ENCODE measurements at places on chromosomes 1 and 21.

- DNase-seq, result no peak
Observed at GRCh38 chr1:227945891-227946623, 1.7 kb downstream of the WNT9A start.

- no peak for DNase-seq
Observed at GRCh38 chr1:181662606-181663005, 179.3 kb downstream of the CACNA1E start.

DNA sequence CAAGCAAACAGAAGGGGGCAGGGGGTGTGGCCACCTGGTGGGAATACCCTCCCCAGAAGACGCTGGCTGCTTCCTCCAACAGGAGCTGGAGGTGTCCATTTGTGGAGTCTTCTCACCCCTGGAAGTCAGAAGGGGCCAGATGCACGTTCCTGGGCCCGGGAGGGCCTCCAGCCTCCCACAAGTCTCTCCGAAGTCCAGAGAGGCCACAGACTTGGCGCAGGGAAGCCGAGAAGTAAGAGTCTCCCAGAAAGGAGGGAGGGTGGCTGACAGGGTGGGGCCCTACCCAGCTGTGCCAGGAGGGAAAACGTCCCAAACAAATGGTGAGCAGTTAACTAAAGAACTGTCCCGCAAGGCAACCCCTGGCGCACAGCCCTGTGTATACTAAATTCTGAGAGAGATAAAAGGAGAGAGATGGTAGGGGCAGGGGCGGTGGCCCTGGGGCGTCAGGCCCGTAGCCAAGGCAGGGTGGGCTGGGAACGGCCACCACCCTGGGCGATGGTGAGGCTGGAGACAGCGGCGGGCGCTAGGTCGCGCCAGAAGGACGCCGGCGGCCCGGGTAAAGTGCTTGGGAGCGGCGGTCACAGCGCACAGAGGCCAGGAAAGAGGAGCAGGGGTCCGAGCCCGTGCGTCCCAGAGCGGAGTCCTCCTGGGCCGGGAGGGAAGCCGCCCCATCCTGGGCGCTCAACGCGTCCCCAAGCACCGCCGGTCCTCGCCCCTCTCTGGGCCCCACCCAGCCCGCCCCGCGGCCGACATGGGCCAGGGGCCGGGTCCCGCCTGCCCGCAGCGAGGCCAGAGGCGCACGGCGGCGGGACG is 1.2 kb downstream of the CHD5 start:
- DNase-seq, result no peak

GRCh38 chr1:226880372-226881287 is 10.2 kb downstream of the PSEN2 start:
- no peak for DNase-seq

GRCh38 chr1:27455139-27455811 is 34.7 kb downstream of the WASF2 start:
- DNase-seq, result no peak

DNA sequence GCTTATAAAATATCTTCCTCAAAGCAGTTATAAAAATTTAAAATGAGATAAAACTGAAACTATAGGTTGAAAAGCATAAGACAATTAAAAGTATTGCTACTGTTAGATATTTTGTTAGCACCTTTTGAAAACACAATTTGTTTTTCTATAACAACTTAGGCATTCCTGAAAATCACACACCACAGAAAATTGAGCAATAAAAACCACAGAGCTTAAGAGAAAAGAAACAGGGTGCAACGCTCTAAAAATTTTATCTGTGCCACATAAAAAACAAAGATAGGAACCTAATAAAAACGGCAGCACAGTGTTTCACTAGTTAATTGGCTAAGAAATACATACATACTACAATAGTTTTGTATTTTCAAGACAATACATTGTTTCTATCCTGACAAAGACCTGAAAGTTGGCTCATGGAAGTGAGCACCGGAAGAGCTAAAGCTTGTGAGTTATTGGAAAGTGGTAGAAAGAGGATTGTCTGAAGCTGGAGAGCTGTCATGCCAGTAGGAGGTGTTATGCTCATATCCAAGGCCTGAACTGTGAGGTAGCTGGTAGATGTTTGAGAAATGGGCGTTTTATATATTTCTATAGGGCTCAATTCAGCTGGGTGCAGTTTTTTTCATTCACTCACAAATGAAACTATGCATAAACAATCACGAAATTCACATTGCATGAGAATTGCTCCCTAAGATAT is 45.8 kb downstream of the RGS7 start:
- no peak for DNase-seq

DNA sequence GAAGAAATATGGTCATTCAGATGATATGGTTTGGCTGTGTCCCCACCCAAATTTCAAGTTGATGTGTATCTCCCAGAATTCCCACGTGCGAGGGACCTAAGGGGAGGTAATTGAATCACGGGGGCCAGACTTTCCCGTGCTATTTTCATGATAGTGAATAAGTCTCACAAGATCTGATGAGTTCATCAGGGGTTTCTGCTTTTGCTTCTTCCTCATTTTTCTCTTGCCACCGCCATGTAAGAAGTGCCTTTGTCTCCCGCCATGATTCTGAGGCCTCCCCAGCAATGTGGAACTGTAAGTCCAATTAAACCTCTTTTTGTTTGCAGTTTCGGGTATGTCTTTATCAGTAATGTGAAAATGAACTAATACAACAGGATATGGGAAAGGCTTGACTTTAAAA is 1.4 kb upstream of the DPM3 start:
- no peak for DNase-seq

- DNase-seq, result peak; percentile 51
Observed at GRCh38 chr1:94025383-94026340, 95.3 kb downstream of the ABCA4 start.

- no peak for DNase-seq
Observed at GRCh38 chr1:98975810-98976209, 28.9 kb downstream of the PLPPR5 start.

- no peak for DNase-seq
Observed at GRCh38 chr1:241551759-241552638, 19.8 kb downstream of the KMO start.

DNA sequence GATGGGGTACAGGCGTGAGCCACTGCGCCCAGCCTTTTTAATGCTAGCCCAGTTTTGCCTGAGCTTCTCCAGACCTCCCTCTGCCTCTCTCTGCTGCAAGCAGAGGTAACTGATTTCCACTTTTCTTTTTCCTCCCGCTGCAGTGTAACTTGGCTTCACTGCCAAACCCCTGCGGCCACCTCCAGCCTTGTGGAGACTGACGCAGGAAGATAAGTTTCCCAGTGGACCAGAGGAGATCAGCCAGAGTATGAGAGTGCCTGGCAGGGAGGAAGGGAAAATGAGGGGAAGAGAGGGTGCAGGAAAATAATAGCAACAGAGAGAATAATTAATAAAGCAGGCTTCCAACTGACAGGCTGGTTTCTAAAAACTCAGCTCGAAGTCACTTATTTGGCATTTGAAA is 143.7 kb downstream of the PCNX2 start:
- no peak for DNase-seq

DNA sequence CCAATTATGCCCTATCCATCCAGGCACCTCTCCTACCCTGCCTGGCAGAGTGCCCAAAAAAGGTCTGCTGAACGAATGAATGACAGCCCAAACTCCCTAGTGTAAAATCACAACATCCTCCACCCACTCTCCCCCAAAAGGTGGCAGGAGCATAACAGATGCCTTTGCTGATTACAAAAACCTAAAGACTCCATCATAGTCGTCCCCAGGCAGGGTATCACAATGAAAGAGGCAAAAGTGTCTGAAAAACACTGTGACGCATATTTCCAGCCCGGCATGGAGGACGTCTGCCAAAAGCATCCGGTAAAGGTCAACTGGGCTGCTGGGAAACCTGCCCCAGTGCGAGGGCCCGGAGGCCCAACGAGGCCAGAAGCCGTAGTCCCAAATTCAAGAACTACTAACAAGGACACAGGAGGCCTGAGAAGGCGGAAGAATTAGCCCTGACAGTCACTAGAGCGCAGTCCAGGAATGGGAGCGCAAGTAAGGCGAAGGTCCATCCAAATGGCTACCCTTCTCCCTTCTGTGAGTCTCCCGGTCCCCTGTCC is 576 bp downstream of the SMIM12 start:
- no peak for DNase-seq

- DNase-seq, result no peak
Observed at GRCh38 chr1:80064524-80064923, 1058.0 kb upstream of the ADGRL4 start.

- DNase-seq, result no peak
Observed at GRCh38 chr21:35475762-35476161, 426.7 kb upstream of the RUNX1 start.

- no peak for DNase-seq
Observed at GRCh38 chr21:39533545-39534380, 79.0 kb upstream of the B3GALT5 start.

- no peak for DNase-seq
Observed at GRCh38 chr1:1050577-1051052, 23.5 kb downstream of the RNF223 start.

GRCh38 chr21:33362044-33362555 is 37.3 kb downstream of the IFNAR1 start:
- DNase-seq, result no peak

GRCh38 chr1:194723067-194723466 is 1536.7 kb upstream of the B3GALT2 start:
- DNase-seq, result no peak

DNA sequence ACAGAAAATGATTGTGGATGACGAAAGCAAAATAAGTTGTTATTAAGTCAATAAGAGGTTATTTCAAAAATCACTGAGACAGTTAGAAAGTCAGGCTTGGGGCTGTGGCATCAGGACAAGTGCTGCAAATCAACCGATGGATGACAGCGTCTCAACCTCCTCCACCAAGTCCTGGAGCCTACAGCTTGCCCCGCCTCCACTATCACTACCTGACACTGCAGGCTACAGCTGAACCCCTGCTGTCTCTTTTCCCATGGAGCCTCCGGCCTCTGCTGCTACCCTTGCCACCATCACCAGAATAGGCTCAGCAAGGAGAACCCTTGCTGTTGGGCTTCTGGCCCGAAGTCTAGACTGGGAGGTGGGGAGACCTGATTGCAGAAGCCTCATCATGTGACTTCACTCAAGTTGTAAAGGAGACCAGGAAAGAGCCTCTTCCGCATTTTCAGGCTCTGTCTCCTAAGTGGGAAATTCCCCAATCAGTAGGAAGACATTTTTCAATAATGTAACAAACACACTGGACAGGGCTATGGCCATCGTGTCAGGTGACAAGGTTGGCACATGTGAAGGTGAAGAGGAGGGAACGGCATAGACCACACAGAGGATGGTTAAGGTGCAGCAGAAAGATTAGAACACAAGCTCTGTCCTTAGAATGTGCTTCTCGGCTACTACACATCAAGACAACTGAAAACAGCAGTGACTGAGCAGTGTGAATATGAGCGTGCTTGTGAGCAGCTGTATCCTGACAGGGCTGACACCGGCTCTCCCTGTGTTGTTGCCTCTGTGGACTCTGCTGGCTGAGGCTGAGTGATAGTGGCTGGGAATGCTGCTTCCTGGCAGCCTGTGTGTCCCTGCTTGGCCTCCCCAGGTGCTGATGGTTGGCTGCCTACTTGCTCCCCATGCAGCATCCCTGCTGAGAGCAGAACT is 660.7 kb downstream of the PTPRU start:
- no peak for DNase-seq

DNA sequence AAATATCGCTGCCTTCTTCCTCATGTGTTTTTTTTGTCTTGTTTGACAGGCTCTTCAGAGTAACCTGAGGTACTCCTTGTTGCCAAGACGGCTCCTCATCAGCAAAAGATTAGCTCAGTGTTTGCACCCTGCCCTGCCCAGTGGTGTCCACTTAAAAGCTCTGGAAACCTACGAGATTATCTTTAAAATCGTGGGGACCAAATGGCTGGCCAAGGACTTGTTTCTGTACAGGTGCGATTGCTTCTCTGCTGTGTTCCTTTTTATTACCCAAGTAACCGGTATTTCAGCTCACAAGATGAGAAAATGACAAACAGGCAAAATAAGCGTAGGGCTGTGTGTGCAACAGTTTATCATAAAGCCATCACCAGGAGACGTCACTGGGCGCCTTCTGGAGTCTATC is 42.4 kb downstream of the DOP1B start:
- no peak for DNase-seq

GRCh38 chr21:21007606-21008005 is 9.4 kb downstream of the NCAM2 start:
- DNase-seq, result no peak

DNA sequence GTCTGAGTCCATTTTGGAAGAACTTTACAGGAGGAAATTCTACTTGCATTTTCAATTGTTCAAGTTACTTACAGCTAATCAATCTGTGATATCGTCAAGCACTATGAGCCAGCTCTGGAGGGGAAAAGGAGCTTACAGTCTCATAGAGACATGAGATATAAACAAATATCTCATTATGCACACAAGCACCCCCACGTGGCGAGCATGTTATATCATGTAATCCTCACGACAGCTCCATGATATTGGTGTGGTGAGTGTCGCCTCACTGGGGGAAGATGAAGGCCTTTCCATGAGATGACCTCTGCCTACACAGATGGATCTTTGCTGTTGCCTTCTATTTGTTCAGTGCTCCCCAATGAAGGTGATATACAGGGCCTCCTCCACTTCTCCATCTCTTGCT is 34.6 kb downstream of the TNR start:
- no peak for DNase-seq

- no peak for DNase-seq
Observed at GRCh38 chr1:43349594-43350306, 9.0 kb upstream of the CDC20 start.

- DNase-seq, result no peak
Observed at GRCh38 chr21:44711327-44712202, at the start of gene TSPEAR. TSPEAR (minus strand) TSS chr21:44711572; CDS start chr21:44711514, 58 bp downstream.

- no peak for DNase-seq
Observed at GRCh38 chr1:236336084-236336483, 54.3 kb upstream of the ERO1B start.

- DNase-seq, result no peak
Observed at GRCh38 chr1:36355811-36356210, 29.9 kb downstream of the STK40 start.

DNA sequence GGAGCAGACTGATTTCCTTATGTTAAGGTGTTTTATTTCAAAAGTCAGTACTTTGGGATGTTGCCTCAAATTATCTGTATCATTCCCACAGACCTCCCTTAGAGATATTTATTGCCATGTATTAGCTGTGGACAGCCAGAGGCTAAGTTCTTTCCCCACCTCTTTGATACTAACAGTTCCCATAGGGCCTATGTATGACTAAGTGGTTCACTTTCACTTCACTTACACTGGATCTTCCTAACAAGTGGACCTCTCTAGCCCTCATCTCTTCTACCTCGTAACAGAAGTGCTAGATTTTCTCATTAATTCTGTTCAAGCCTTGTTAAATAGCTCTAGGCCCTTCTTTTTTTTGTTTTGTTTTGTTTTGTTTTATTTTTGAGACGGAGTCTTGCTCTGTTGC is 6.2 kb downstream of the TRAF5 start:
- no peak for DNase-seq

DNA sequence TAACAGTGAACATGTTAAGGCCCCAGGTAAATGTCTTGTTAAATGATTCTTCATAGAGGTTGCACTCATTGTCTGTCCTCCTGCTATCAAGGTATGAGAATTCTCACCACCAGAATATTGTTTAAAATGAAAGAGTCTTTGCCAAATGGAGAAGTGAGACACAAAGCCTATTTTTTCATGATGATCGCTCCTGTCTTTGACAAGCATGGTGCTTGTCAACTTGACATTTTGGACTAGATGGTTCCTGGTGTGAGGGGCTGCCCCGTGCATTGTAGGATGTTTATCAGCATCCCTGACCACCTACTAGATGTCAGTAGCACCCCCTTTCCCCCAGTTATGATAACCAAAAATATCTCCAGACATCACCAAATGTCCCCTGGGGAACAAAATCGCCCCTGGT is 65.6 kb downstream of the MDM4 start:
- DNase-seq, result no peak

GRCh38 chr1:112165375-112165774 is 175.9 kb upstream of the KCND3 start:
- no peak for DNase-seq

GRCh38 chr1:202786804-202787203 is 21.4 kb downstream of the KDM5B start:
- DNase-seq, result no peak

All from NCI-H460 (cell line).